Spinal cord (tissue), 10 donors: ENCODE measurements at places on chromosomes 6 and 20.

DNA sequence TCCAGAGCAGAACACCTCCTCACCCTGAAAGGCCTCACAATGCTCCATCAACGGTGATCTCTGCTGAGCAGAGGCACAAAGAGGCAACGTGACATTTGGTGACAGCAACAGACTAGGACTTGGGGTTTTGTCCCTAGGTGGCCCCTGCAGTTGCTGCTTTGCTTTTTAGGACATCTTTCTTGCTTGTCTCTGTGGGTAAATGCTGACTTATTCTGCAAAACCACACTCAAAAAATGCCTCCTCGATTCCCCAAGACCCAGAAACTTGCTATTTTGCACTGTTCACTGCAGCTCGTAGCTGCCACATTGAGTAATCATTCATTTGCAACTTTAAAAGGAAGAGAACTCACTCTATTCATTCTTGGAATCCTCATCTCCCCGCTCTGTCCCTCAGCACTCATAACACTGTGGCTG, 209.9 kb downstream of the LY86 start:
- no peak for DNase-seq

DNA sequence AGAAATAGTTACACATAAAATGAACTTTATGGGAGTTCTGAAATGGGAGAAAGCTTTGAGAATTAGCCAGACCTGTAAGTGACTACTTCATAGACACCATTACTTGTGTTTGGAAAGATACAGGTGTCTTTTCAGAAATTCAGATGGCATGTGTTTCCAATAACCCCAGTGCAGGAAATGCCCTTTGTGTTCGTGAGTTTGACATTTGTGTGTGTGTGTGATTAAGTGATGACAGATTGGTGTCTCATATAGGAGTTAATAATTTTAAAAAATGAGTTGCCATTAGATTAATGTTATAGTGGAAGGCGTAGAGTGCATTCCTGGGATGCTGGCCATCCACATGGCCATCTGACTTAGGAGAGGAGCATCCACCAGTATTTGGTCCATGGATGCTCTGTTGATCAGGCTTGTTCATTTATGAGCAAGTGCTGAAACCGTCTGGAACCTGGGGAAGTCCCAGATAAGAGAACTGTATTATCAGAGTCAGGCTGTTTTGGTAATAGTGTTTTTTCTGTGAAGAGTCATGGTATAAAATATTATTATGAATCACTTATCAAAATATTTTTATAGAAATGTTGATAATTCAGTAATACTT, 3.1 kb downstream of the STK4 start:
- no peak for DNase-seq

DNA sequence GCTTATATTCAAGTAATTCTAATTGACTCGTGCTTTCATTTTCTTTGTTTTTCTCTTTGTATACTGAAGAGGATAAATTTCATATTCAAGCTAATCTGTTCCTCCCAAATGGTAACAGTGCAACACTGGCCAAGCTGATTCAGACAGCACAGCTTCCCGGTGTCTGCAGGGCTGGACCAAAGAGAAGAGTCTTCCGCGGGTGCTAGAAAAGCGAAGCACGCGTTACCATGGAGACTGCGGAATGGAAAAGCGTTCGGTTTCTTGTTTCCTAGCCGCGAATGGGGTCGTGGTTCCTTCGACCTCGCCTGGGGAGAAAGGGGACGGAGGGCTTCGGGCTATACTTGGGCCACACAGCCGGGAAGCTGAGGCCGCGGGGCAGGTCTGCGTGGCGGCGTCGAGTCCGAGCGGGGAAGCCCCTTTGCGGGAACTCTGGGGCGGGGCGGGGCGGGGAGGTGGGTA, 6.2 kb upstream of the ZNF311 start:
- DNase-seq, result peak; percentile 84

DNA sequence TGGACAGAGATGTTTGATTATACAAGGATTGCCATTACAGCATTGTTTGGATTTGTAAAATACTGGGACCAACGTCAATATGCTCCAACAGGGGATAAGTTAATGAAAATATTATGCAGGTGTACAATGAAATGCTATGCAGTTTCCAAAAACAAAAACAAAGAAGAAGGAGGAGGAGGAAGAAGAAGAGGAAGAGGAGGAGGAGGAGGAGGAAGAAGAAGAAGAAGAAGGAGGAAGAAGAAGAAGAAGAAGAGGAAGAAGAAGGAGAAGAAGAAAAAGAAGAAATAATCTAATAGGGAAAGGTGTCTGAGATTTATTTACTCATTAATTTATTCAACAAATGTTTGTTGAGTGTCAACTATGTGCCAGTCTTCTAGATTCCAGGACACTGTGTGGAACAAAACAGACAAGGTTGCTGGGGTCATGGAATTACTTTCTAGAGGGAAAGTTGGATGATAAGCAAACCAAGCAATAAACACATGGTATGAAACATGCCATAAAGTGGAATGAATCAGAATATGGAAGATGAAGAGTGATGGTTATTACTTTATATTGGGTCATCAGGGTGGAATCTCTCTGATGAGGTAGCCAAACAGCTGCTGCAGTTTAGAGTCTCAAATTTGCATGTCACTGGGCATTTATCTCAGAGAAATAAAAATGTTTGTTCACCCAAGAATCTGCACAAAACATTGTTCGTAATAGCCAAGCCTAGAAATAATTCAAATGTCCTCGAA, 6.3 kb upstream of the TRIM27 start:
- no peak for DNase-seq

DNA sequence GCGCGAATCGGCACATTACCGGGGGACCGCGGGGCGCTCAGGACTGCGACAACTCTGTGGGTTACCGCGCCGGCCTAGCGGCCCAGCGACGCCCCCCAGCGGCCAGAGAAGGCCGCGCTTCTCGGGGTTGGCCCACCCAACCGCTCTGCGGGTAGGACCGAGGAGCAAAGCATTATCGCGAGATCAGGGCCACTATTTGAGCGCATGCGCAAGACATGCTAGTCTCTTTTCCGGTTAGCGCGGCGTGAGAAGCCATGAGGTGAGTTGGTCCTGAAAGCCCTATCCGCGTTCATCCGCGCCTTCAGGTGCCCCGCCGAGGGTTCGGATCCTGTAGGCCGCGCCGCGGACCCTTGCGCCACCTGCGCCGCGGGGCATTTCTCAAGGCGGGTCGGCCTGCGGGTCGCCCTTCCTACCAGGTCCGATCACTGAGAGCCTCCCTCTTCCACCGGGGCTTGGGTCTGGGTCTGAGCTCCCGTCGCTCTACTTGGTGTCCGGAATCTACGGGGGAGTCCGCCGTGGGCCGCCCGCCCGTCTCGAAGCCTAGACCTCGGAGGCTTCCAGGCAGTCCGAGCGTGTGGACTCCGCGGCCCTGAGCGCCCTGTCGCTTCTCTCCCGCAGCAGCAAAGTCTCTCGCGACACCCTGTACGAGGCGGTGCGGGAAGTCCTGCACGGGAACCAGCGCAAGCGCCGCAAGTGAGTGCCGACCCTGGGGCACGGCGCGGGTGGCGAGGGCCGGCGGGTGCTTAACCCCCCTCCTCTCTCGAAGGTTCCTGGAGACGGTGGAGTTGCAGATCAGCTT, at the start of gene RPL10A:
Gene RPL10A (plus strand): TSS at position 221 of the 799 bp plus-strand sequence. CDS start 34 bp downstream, at position 255.
- peak; percentile 99 for DNase-seq

DNA sequence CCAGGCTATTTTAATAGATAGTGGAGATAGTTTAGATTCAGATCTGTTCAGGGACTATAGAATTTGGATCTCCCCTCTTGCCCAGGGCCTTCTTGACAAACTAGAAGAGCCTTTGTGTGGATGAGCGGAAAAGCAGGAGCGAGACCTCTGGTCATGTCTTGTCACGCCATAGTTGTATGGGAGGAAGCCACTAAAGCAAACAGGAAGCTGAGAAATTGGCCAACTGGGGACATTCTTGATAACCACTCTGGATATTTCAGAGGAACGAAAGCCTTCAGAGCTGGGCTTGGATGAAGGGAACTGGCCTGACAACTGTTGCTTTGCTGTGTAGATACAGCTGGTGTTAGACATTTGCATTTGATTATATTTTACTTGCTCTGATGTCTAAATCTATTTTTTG, 54.1 kb upstream of the EXOC2 start:
- no peak for DNase-seq

GRCh38 chr6:126056355-126057004, 70.1 kb downstream of the TRMT11 start:
- no peak for DNase-seq

- DNase-seq, result no peak
Observed at GRCh38 chr6:100152201-100152600, 158.2 kb upstream of the MCHR2 start.

DNA sequence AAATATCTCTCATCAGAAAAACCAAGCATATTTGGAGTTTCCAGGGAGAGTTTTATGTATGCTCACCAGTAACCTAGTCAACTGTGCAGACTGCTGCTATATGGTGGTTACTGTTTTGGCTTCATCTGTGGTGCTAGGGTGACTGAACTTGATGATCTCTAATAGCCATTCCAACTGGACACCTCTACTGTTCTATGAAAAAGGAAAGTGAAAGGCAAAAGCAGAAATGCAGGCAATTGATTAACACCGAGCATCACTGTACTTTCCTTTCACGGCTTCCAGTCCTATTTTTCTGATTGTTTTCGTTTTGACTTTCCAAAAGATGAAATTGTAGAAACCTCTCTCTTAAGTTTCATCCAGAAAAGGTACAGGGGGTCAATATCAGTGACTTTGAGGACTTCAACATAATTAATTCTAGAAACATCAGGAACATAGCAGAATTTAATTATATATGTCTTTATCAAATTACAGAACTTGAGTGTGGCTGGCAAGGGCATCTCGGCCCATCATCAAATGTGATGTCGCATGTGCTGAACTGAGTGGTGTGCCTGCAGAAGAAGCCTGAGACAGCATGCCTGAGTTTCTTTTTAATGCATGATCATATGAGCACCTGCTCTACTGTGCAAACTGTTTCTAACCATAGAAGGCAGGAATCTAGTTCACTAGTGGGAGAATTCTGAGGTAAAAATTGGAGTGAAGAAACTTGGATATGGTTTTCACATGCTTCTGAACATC, 464.3 kb upstream of the FLRT3 start:
- DNase-seq, result no peak

GRCh38 chr6:5511954-5512353, 250.6 kb downstream of the FARS2 start:
- no peak for DNase-seq

GRCh38 chr6:2035046-2035445, 210.4 kb downstream of the GMDS start:
- DNase-seq, result peak; percentile 73

DNA sequence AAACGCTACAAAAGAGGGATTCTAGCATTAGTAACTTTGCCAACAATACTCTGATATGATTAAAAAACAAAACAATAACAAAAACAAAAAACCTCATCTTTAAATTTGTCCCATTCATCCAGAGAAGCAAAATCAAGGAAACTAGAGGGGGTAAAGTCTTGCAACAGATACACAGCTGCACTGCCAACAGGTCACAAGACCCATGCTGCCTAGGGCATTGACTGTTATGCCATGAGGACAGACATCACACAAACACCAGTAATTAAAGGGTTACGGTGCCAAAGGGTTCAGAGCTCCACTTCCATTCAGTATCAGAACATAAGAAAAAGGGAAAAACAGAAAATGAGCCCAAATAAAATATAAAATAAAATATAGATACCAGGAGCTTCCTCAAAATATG, 1.6 kb downstream of the TBC1D20 start:
- DNase-seq, result no peak

- DNase-seq, result peak; percentile 56
Observed at GRCh38 chr20:34713194-34713943, 9.2 kb downstream of the TP53INP2 start.
